Right lobe of liver (tissue), 6 donors: ENCODE measurements at places on chromosomes 5 and 9. TPM values are rescaled to one million over a fixed set of nuclear protein-coding genes. Genes with fewer than 3 reads are reported as not detected.

The FIBCD1 gene
- not detected for total RNA-seq

The NUTM2G gene
- total RNA-seq = not detected

The INVS gene
- 19.1 TPM for total RNA-seq

The ST8SIA4 gene
- 1.7 TPM for total RNA-seq

The PCSK5 gene
- 5.8 TPM for total RNA-seq

The LCN2 gene
- 6.7 TPM for total RNA-seq

- no peaks in the 10 kb centered on the region for H3K36me3 ChIP-seq
- DNase-seq = no peak
- H3K27ac ChIP-seq = no peak overlapping the region
- no peaks in the 10 kb centered on the region for H3K27me3 ChIP-seq
- H3K4me3 ChIP-seq = no peak overlapping the region
Observed at GRCh38 chr9:136762915-136763648, 1.2 kb downstream of the LCN15 start.

DNA sequence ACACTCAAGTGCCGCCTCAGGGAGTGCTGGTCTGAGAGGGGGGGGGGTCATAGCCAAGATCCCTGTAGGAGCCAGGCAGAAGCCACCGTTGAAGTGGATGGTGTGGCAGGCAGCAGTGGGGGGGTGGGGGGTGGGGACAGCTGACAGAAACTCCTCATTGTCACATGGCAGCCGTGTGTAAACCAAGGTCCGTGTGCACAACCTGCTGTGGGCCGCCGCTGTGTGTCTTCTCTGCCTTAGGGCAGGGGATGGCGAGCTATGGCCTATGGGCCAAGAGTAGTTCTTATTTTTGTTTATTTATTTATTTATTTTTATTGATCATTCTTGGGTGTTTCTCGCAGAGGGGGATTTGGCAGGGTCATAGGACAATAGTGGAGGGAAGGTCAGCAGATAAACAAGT lies 13.4 kb downstream of the SQSTM1 start:
- H3K4me3 ChIP-seq = no peak overlapping the region
- H3K4me1 ChIP-seq = peaks cover 5% of the 10 kb centered on the region

GRCh38 chr5:123882319-123882964 lies 370.5 kb downstream of the CSNK1G3 start:
- H3K27ac ChIP-seq = no peak overlapping the region
- H3K36me3 ChIP-seq = no peaks in the 10 kb centered on the region
- no peak for DNase-seq
- no peaks in the 10 kb centered on the region for H3K27me3 ChIP-seq

GRCh38 chr5:154484393-154485095 lies 6.5 kb upstream of the HAND1 start:
- peaks cover 17% of the 10 kb centered on the region for H3K27me3 ChIP-seq
- no peak overlapping the region for H3K4me3 ChIP-seq
- no peak overlapping the region for H3K27ac ChIP-seq
- no peaks in the 10 kb centered on the region for H3K4me1 ChIP-seq
- H3K36me3 ChIP-seq = no peaks in the 10 kb centered on the region

- H3K4me3 ChIP-seq = no peak overlapping the region
- H3K27me3 ChIP-seq = no peaks in the 10 kb centered on the region
- no peaks in the 10 kb centered on the region for H3K36me3 ChIP-seq
Observed at GRCh38 chr9:119841016-119841415, 471.8 kb upstream of the BRINP1 start.

DNA sequence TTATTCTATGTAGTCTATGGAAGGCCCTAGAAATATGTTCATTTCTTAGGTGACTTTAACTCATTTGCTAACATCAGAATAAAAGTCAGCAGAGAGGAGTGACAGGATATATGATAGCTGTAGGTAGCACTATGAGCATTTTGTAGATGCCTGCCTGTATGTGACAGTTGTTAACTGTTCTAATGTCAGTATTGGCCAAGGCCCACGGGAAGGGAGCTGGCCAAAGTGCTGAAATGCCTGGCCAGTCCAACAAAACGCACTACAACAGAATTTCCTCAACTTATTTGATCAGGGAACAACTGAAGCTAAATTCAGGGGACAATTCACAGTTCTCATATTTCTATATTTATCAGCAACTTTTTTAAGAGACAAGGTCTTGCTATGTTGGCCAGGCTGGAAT lies 20.8 kb downstream of the SV2C start:
- no peak overlapping the region for H3K27ac ChIP-seq
- no peaks in the 10 kb centered on the region for H3K4me1 ChIP-seq
- no peak for DNase-seq
- H3K27me3 ChIP-seq = no peaks in the 10 kb centered on the region
- H3K36me3 ChIP-seq = no peaks in the 10 kb centered on the region

DNA sequence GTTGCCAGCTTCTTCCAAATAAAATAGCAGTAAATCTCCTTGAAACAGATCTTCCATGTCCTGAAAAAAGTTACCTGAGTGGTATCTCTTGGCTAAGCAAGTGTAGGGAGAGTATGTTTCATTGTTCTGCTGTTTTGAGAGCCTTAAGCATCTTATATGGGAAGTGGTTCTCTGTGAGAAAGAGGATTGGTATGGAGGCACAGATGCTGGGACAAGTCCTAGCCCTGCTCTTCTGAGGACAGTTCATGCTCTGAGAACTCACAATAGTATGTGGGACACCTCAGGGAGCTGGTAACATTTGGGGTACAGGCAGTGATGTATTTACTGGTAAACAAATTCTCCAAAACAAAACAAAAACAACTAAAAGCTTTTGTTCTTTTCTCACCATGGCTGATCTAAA lies 2.0 kb downstream of the PPP3R2 start:
- no peaks in the 10 kb centered on the region for H3K36me3 ChIP-seq
- no peaks in the 10 kb centered on the region for H3K27me3 ChIP-seq
- H3K4me1 ChIP-seq = no peaks in the 10 kb centered on the region
- no peak for DNase-seq
- no peak overlapping the region for H3K4me3 ChIP-seq
